ACHN (cell line): ENCODE measurements at places on chromosomes 3 and 15.

DNA sequence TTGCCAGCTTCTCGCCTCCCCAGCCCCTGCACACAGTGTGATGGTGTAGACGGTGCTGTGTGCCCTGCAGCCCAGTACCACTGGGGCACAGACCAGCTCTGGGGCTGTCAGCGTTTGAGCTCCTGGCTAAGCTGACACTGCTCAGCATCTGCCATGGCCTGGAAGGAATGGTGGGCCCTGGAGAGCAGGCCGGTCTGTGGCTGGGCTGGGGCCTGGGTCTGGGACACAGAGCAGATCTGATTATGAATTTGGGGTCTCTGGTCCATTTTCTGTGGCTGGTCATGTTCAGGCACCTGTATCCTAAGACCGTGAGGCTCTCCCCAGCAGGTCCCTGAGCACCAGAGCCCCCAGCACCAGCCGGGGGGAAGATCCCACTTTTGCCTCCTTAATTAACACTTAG is 34.7 kb downstream of the HCN4 start:
- DNase-seq, result no peak

GRCh38 chr3:112649478-112649735 is 8.5 kb upstream of the CCDC80 start:
- DNase-seq, result no peak

- no peak for DNase-seq
Measured at GRCh38 chr3:98172621-98173020, 6.1 kb downstream of the OR5H15 start.

GRCh38 chr3:27758083-27758482 is 36.0 kb upstream of the EOMES start:
- peak; percentile 8 for DNase-seq

GRCh38 chr3:191070201-191070600 is 128.8 kb upstream of the OSTN start:
- peak; percentile 32 for DNase-seq

DNA sequence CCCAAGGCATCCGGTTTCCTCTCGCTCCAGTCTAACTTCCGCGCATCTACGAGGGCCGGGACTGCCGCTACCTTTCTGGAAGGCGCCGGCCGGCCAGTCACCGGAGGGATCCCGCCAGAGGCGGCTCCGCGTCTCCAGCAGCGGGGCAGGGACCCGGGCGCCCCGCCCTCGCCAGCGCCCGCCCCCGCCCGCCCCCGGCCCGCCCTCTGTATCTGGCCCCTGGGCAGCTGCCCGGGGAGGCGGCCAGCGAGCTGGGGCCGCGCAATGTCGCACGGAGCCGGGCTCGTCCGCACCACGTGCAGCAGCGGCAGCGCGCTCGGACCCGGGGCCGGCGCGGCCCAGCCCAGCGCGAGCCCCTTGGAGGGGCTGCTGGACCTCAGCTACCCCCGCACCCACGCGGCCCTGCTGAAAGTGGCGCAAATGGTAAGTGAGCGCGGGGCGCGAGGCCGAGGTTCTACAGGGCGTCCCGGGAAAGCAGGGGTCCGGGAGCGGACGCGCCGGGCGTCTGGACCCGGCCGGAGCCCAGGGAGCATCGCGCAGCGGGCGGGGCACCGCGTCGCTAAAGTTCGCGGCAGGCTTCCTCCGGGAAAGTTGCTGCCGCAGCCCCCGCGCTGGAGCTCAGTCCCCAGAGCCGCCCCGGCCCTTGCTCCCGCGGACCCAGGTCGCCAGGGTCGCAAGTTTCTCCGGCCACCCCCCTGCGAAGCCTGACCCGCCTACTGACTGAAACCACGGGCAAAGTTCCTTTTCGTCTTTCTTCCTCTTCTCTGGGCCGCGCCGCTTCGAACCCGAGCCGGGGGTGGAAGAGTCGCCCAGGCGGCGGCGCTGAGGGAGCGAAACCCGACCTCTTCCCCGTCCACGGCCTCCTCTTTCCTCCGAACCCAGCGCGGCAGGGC is at the start of gene CMTM7:
CMTM7 (plus strand) TSS at position 211 of the 893 bp plus-strand sequence; CDS start at position 265, 54 bp downstream.
- peak; percentile 78 for DNase-seq

DNA sequence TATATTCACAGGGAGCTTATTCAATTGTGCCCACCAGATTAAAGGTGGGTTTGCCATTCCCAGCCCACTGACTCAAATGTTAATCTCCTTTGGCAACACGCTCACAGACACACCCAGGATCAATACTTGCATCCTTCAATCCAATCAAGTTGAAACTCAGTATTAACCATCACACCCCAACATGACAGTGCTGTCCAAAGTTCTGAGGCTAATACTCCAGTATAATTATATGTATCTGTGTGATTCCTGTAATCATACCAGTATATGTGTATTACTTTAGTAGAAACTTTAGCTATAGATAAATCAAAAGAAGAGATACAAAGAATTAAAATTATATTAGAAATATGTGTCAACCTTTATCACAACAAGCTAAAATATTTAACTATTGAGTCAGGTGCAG is 1166.0 kb downstream of the ZPLD1 start:
- DNase-seq, result no peak

GRCh38 chr3:187265461-187265955 is 26.0 kb downstream of the MASP1 start:
- no peak for DNase-seq

DNA sequence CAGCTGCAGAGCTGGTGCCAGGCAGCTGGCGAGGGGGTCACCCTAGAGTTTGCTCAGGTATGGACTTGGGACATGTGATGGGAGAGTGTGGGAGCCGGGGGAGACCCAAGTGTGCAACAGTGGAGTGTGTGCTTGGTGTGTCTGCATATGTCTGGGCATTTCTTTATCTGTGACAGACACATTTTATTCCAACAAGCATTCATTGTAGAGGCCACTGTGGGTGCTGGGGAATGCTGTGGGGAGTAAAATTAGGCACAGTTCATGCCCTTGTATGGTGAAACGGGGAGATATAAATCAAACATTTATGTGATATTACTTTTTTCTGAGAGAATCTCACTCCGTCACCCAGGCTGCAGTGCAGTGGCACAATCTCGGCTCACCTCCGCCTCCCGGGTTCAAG is 4.2 kb downstream of the ACY1 start:
- no peak for DNase-seq

DNA sequence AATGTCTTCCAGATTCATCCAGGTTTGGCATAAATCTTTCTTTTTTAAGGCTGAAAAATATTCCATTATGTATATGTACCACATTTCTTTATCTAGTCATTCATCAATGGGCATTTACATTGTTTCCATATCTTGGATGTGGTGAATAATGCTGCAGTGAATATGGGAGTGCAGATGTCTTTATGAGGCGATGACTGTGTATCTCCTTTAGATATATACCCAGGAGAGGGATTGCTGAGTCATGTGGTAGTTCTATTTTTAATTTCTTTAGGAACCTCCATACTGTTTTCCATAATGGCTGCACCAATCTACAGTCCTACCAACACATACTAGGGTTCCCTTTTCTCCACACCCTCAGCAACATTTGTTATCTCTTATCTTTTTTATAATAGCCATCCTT is 96.3 kb downstream of the LRRC28 start:
- DNase-seq, result no peak

GRCh38 chr15:67776600-67776999 is 48.7 kb upstream of the SKOR1 start:
- peak; percentile 56 for DNase-seq

DNA sequence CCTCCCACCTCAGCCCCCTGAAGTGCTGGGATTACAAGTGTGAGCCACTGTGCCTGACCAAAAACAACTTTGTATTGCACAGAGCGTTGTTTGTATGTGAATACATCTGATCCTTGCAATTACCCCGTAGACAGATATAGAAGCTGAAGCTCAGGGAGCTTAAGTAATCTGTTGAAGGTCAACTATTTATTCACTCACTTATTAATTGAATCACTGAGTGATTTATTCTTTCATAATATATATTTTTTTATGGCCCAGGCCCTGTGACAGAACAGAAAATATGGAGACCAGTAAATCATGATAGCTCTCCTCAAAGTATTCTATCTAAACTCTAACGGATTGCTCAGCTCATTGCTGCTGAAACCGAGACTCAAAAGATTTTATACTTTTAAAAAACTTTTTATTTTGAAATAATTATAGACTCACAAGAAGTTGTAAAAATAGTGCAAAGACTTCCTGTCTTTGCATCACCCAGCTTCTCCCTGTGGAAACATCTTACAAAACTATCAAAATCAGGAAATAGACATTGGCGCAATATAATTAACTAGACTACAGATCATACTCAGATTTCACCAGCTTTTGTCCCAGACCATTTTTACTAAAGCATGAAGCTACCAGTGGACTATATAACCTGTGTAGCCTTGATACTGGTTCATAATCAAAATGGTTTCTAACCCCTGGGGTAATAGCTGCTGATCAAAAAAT is 466.1 kb downstream of the PDCD6IP start:
- no peak for DNase-seq

- DNase-seq, result no peak
Measured at GRCh38 chr3:110774496-110775265, 296.9 kb upstream of the NECTIN3 start.

GRCh38 chr3:15973940-15974339 is 176.2 kb upstream of the ANKRD28 start:
- DNase-seq, result no peak

GRCh38 chr15:25682340-25682739 is 180.8 kb downstream of the ATP10A start:
- DNase-seq, result no peak

- peak; percentile 95 for DNase-seq
Measured at GRCh38 chr3:46935168-46935858, 41.2 kb downstream of the CCDC12 start.

DNA sequence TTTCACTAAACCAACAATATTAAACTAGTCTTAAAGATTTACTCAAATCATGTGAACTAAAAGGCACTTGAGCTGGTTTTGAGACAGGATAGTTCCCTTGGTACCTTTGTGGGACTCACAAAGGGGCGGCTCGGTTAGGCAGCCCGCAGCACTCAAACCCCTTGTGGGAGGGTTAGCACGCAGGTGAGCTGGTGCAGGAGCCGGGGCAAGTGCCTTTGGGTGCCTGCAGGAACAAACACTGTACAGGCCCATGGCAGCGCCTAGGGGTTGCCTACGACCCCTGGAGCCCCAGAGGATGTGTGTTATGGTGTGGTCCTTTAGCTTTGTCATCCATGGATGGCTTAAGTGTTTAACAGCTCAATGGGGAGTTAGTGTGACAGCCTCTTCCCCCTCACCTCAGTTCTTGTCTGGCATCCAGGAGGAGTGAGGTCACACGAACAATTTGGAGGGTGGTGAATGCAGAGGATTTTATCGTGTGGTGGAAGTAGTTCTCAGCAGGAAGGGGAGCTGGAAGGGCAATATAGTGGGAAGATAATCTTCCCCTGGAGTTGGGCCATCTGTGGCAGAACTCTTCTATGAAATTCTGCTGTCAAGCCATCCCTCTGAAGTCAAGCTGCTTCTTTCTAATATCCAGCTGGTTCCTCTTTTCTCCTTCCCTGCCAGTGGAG is 470.9 kb downstream of the RBMS3 start:
- DNase-seq, result no peak

DNA sequence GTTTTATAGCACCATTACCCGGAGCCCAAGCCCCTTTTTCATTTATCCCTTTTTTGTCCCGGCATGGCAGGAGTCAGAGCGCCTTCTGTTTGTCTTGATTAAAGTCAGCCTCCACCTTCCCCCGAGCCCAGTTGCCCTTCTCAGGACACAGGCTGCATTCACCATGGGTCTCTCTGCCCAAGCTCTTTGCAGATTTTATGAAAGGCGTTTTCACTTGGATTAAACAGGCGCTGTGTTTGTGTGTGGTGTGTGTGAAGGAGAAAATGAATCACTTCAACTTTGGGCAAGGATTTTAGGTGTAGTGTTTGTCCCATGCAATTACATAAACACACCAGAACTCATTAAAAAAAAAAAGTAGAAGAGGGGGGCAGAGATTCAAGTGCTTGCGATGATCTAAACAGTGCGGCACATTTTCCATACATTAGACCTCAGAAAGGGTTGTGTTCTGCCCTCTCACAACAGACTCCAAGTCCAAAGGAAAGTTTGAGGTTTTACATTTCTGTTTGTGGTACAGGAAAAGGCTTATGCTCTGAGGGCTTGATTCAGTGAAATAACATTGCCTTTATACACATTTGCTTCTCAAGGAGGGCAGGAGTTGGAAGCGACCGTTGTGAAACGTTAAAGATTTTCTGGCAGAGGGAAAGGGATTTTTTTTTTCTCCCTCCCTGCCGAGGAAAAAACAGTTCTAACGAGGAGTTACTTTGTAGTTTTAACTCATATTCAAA is 14.5 kb upstream of the IL16 start:
- no peak for DNase-seq
